Trophoblast cell (in vitro differentiated cells and primary cell): ENCODE measurements at places on chromosomes 2 and 18.

DNA sequence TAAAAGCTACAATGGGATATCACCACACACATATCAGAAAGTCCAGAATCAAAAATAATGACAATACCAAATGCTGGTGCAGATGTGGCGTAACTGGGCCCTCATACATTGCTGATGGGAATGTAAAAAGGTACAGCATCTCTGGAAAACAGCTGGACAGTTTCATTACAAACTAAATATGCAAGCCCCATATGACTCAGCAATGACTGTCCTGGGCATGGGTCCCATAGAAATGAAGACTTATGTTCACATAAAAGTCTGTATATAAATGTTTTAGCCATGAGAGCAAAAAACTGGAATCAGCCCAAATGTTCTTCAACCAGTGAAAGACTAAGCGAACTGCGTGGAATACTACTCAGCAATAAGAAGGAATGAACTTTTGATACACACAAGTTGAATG lies 56.7 kb downstream of the ALPK2 start:
- DNase-seq = peak; percentile 27

GRCh38 chr2:84247532-84247931 lies 211.5 kb downstream of the SUCLG1 start:
- peak; percentile 73 for DNase-seq

DNA sequence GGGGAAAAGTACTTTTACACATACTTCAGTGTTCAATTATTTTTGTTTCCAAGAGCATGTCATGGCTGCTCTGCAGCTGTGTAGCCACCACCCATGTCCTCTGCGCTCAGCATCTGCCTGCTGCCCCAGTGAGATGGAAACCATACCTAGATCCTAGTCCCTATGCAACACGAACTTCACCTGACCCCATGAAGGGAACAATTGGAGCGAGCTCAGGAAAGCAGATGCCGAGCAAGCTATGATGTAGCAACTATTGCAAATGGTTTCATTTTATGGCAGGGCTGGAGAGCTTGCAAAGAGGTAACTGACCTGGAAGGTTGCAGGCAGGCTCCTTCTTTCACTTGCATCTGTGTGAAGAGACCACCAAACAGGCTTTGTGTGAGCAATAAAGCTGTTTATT lies 1.3 kb upstream of the CCDC141 start:
- peak; percentile 33 for DNase-seq

GRCh38 chr2:25251422-25252273 lies 83.3 kb upstream of the POMC start:
- peak; percentile 48 for DNase-seq

DNA sequence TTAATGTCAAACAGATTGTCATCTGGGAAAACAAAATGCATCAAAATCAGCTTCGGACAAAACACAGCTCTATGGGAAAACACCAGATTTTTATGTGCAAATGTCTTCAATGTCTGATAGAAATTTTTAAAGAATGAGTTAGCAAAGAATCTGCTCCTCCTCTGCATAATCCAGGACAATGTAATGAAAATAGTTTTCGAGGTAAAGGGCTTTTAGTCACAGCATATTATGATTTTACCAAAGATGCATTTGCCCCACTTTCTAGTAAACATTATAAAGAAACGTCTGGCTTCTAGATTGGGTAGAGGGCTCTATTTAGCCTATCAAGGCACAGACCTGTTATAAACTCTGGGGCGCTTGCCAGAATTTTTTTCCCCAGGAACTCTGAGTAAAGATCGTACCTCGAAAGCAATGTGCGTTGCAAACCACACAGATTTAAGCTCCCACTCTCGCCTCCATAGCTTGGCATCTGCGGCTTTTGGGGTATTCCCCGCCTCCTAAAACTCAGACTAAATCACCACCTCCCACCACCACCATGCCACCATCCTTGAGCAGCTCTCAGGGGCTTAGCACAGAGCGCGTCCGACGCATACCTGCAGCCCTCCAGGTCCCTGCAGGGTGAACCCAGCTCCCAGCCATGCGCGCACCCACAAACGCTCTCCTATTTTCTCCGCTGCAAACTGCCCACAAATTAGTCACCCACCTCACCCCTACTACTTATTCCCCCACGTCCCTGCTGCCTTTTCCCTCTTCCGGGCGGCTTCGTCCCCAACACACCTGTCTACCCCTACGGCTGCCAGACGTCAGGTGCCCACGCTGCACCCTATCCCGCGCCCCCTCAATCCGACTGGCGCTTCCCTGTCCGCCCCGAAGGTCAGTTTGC lies 829 bp downstream of the ACVR1C start:
- no peak for DNase-seq

DNA sequence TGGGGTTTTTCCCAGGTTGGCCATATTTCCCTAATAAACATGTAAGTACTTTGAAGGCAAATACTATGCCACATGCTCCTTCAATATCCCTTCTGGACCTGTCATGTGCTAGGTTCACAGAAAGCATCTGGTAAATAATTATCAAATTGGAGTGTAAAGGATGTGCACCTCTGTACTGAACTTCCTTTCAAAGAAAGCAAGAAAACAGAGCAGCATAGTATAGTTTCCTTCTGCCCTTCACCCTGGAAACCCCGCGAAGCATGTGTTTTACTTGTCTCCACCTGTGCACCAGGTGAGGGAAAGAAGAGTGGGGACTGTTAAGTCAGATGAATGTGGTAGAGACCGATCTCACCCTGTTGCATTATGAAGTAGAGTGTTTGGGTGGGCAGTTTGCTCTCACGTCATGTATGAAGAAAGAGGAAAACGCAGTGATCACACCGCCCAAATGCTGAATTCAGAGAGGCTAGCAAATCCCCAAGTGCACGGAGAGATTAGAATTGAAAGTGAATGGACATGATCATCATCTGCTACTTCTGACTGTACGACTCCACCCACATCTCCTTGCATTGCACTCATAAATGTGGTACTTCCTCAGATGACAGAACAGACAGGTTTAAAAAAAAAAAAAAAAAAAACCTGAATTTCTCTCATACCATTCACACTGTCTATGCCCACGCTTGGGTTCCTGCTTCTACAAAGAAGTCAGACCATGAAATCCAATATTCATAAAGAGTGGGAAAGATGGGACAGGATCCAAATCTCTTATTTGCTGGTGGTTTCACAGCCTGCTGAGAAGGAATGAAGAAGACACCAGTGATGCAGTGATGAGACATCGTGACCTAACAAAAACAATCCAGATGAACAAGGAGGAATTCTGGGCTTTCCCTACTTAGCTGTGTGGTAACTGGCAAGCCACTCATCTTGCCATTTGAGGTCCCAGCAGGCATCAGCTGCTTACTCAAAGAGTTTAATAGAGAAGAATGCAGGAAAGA lies 448.6 kb downstream of the BCL11A start:
- no peak for DNase-seq

GRCh38 chr2:96547203-96547641 lies 10.7 kb downstream of the ARID5A start:
- no peak for DNase-seq

DNA sequence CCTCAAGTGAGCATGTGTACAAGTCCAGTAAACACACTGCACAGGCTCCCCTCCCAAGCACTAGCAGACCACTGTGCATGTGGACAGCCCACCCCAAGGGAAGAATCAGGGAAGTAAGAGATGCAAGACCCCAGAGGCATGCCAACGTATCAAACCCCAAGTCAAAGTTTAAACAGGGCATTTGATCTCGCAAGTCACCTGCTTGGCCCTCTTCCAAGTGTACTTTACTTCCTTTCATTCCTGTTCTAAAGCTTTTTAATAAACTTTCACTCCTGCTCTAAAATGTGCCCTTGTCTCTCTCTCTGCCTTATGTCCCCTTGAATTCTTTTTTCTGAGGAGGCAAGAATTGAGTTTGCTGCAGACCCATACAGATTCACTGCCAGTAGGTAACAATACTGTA lies 201.2 kb upstream of the PARD3B start:
- DNase-seq = no peak

DNA sequence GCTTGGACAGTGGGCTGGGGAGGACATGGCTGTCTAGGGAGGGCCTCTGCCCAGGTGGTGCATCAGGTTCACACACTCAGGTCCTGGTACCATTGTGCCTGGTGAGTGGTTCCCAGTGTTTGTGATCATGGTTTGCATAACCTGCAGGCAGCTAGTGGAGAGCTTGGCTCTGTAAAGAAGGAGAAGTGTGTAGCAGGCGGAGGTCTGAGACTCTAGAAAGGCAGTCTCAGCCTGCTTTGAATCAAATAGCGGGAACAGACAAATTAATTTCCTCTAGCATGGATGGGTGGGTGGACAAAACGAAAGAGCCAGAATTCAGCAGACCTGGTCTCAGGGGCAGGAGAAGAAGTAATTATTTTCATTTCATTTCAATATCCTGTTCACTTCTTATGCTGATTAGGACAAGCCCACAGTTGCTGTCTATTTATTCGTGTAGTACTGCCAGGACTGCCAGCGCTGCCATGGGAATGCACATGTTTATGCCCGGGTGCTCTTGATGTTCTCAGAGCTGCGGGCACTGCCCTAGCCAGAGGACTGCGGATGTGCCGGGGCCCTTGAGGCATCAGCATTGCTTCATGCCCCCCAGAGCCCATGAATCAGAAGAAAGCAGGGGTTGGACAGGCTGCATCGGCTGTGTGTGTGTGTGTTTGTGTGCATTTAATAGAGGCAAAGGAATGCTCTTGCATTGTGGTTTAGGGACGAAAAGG lies 45.4 kb upstream of the DLX2 start:
- DNase-seq = no peak

GRCh38 chr2:171568089-171568488 lies 45.8 kb downstream of the CYBRD1 start:
- DNase-seq = no peak

DNA sequence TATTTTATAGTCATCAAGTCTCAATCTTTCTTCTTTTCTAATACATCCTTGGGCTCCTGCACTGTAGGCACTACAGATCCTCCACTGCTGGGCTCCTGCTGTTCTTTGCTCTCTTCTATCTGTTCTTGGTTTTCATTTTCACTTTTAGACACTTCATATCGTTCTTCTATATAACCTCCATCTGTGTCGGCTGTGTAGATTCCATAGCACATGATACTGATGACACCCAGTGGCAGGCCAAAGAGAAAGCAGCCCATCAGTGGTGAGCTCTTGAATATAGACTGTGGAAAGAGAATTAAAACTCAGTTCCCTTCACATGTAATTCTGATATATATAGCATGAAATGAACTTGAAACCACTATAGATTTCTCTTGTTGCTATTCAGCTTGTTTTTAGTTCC lies 38.0 kb downstream of the TMX3 start:
- DNase-seq = peak; percentile 7

- no peak for DNase-seq
Measured at GRCh38 chr2:6164986-6165747, 473.0 kb downstream of the SOX11 start.

- no peak for DNase-seq
Measured at GRCh38 chr2:6650311-6650710, 215.4 kb downstream of the CMPK2 start.

DNA sequence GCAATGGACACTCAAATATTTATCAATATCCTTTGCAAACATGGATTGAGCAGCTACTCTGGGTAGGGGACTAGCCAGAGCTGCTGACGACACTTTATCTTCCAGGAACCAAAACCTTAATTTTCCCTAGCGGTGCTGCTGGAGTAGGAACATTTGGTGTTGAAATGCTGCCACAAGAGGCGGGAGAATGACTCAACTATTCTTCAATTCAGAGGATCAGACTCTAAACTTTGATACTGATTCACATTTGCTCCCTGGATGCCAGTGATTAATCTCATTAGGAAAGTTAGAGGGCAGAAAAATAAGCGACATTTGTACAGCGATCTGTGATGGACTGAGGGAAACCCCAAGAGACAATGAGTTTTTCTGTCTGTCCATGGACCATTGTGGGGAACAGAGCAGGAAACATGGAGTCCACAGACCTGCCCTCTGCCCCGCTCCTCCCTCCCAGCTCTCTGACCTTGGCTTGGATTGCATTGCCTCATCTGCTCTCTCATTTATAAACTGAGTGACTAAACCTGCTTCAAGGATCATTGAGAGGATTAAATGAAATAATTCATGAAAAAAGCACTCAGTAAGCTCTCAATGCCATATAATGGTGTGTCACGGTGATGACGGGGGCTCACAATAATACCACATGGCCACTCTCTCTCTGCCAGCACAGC lies 12.6 kb upstream of the EPB41L3 start:
- no peak for DNase-seq

GRCh38 chr2:105954891-105955290 lies 210.2 kb downstream of the NCK2 start:
- no peak for DNase-seq

DNA sequence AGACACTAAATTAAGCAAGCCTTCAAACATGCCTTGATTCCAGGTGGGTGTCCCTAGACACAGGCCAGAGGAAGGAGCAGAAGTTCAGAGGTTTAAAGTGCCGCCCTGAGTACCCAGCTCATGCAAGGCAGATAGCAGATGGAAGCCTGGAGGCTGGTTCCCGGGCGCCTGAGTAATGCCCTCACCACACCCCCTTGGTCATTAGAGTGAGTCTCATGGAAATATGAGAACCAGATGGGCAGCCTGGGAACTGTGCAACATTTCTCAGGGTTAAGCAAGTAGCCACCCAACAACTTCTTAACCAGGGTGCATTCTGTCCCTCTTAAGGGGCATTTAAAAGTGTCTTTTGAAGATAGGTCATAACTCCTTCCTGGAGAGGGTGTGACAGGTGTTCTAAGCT lies 44.1 kb downstream of the TGFA start:
- DNase-seq = no peak

DNA sequence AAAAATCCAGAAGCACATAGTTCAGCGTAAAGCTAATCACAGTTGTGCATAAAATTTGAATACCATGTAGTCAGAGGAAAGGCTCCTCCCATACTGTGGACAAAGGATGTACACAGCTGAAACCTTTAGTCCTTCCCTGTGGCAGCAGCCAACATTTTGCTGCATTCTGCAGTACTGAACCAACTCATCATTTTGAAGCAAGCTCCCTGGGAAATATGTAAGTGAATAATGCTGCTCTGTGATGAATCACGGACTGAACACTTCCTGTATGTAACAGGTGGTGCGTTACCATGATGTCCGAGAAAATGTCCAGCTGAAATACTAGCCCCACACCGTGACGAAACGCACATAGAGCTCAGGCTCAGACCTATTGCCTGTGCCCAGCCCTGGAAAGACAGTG lies 421.1 kb upstream of the RAB12 start:
- peak; percentile 55 for DNase-seq

GRCh38 chr18:55031576-55031975 lies 72.3 kb upstream of the CCDC68 start:
- peak; percentile 54 for DNase-seq

DNA sequence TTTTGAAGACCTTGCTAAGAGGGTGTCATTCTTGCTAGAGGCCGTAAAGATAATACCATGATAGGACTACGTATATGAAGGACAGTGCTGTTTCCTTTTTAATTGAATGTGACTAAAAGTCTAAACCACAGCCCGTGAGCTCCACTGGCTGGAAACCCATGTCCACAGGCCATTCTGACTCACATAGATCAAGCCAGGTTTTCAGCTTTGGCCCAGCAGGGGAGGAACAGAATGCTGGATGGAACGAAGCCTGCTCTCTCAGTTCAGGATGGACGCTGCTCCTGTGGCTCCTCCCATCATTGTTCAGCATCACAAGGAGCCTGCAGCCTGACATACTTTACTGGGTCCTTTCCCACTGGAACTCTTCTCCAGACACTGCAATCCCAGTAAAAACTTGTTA lies 47.6 kb downstream of the ALPK2 start:
- DNase-seq = peak; percentile 86

- no peak for DNase-seq
Measured at GRCh38 chr2:228181098-228182019, at the start of gene SPHKAP. Gene SPHKAP, minus strand, starts transcription at chr2:228181687. Its CDS starts 89 bp downstream, at chr2:228181598.
